Right lobe of liver (tissue), 6 donors: ENCODE measurements at places on chromosomes 6 and 20. TPM values are rescaled to one million over a fixed set of nuclear protein-coding genes. Genes with fewer than 3 reads are reported as not detected.

The CYP24A1 gene
- not detected for total RNA-seq

The CRISP3 gene
- 0.40 TPM for total RNA-seq

DNA sequence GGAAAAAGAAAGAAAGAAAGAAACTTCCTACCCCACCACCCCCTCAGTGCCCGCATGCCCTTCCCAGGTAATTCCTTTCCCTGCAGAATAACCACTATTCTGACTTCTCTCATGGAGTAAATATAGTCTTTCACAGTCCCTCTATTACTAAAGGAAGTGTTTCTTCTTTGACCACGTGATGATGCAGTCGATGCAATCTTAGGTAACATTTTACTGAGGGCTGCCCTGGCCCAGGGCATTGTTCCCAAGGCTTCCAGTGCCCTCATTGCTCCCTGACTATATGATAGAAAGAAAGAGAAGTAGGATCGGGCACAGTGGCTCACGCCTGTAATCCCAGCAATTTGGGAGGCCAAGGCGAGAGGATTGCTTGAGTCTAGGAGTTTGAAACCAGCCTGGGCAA lies 29.1 kb downstream of the ARHGAP40 start:
- DNase-seq: no peak
- H3K27me3 ChIP-seq: no peaks in the 10 kb centered on the region
- H3K4me3 ChIP-seq: no peak overlapping the region
- H3K36me3 ChIP-seq: no peaks in the 10 kb centered on the region
- H3K27ac ChIP-seq: no peak overlapping the region

DNA sequence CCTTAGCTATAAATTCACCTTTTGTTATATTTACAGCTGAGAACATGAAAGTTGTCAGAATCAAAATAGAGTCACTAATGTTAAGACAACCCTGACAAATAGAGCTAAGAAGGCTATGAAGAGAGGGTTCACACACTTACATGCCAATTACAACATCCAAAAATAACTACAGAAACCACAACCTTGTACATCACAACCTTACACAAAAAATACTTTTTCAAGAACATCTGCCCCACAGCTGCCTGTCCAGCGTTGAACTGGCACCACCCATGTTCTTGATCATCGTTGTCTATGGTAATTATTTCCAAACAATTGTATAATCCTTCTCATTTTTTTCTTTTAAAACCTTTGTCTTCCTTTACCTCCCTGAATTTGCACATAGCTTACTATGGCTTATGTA lies 231.2 kb upstream of the FKBP1C start:
- DNase-seq: no peak
- no peaks in the 10 kb centered on the region for H3K4me1 ChIP-seq
- no peaks in the 10 kb centered on the region for H3K27me3 ChIP-seq

- no peak overlapping the region for H3K4me3 ChIP-seq
- H3K36me3 ChIP-seq: no peaks in the 10 kb centered on the region
- peaks cover 9% of the 10 kb centered on the region for H3K4me1 ChIP-seq
Measured at GRCh38 chr20:8811801-8812594, 256.9 kb upstream of the PLCB4 start.

DNA sequence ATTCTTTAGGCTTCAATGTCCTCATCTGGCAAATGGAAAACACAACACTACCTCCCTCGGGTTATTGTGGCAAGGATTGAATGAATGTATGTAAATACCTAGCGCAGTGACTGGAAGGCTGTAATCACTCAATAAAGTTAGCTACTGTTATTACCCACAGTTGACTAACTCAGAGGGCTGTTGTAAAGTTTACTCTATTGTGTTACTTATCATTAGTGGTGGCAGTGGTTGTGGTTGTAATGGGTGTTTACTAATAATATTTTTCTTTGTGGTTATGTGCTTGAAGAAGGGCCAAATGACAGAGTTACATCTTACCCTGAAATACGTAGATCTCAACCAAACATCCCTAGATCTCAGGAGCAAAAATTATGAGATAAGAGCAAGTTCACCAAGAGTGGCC lies 42.0 kb upstream of the PXDC1 start:
- H3K36me3 ChIP-seq: no peaks in the 10 kb centered on the region
- H3K27me3 ChIP-seq: no peaks in the 10 kb centered on the region

DNA sequence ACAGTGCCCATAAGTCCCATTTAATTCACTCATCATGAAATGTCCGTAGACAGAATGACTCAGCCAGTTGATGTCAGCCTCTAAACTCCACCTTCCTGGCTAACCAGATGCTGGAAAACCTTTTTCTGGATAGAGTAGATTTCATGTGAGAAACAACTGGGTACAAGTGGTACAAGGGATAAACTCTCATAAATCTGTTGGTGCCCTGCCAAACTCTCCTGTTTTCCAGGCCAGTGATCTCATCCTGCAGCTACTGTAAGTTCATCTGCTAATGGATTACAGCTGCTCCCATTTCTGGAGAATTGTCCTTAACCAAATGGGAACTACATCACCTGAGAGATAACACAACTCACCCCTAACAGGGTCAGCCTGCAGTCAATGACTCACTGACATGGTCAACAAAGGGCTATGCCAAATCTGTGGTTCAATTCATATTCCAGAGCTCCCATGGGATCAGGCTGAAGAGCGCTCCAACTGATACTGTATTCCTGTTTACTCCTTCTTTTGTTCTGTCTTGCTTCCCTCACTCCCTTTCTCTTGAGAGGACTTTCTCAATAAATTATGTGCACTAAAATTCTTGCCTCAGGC lies 210.1 kb upstream of the HDDC2 start:
- H3K27me3 ChIP-seq: no peaks in the 10 kb centered on the region
- H3K4me1 ChIP-seq: peaks cover 4% of the 10 kb centered on the region
- H3K36me3 ChIP-seq: no peaks in the 10 kb centered on the region
